Hindlimb muscle (tissue), 1 donor: ENCODE measurements at places on chromosomes 7 and 10. TPM values are rescaled to one million over a fixed set of nuclear protein-coding genes. Genes with fewer than 3 reads are reported as not detected.
A peak's percentile ranks its signal among the peaks of the same experiment; 100 is the strongest.

DNA sequence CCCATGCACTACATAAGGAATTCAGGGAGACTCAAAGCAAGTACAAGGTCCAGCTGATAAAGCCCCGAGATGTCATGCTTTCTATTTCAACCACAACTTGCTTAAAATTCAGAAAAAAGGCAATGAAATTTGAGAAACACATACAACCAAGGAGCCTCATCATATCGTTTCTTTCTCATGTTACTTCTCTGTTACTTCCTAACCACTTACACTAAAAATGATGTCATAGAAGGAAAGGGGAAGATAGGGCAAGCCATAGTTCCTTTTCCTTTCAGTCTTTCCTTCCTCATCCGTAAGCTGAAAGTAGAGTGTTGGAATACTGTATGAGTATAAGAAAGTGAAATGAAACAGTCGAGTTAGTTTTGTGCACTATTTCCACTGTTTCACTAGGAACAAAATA, 27.9 kb upstream of the CDK14 start:
- DNase-seq = no peak

DNA sequence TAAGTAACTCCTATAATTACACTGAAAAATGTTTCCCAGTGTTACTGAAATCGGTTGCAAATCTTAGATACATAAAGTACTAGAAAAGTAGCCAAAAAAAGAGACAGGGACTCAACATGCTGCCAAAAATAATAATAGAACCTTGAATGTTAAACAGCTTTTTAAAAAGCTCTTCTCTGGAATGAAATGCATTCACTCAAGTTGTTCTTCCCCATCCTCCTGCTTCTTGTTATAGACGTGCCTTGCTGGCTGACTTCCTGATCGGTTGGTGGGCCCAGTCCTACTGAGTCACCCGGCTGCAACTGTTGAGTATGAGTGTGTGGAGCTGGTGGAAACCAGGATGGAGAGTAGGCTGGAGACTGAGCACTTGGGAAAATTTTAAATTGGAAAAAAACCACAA, 30.6 kb upstream of the RAPGEF5 start:
- peak; percentile 15 for DNase-seq

GRCh38 chr10:86888585-86889381, 68.6 kb downstream of the MMRN2 start:
- no peak for DNase-seq

GRCh38 chr7:19405541-19405940, 260.3 kb upstream of the FERD3L start:
- DNase-seq = no peak

- no peak for DNase-seq
Observed at GRCh38 chr10:44297963-44298362, 86.9 kb downstream of the CXCL12 start.

DNA sequence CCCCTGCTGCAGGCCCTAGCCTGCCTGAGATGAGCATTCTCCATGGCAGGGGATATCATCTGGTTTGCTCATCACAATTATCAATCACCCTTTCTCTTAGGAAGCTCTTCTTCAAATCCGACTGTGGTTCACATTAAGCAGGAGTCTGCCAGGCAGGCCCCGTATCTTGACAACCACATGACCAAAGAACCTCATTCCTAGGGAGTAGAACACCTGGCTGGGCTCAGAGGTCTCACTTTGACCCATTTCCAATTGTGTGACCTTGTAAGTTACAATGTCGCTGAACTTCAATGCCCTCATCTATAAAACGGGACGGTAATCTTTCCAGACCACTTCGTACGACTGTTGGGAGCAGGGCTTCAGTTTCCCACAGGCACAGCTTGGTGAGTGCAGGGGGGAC, 156.4 kb upstream of the PCBD1 start:
- no peak for DNase-seq

- no peak for DNase-seq
Observed at GRCh38 chr7:111495173-111495810, 67.0 kb downstream of the IMMP2L start.

- DNase-seq = no peak
Observed at GRCh38 chr10:125021686-125022344, 79.9 kb downstream of the ZRANB1 start.

GRCh38 chr7:80386686-80387085, 125.2 kb downstream of the GNAT3 start:
- DNase-seq = no peak

GRCh38 chr7:25234336-25234735, 6.0 kb upstream of the NPVF start:
- DNase-seq = no peak

DNA sequence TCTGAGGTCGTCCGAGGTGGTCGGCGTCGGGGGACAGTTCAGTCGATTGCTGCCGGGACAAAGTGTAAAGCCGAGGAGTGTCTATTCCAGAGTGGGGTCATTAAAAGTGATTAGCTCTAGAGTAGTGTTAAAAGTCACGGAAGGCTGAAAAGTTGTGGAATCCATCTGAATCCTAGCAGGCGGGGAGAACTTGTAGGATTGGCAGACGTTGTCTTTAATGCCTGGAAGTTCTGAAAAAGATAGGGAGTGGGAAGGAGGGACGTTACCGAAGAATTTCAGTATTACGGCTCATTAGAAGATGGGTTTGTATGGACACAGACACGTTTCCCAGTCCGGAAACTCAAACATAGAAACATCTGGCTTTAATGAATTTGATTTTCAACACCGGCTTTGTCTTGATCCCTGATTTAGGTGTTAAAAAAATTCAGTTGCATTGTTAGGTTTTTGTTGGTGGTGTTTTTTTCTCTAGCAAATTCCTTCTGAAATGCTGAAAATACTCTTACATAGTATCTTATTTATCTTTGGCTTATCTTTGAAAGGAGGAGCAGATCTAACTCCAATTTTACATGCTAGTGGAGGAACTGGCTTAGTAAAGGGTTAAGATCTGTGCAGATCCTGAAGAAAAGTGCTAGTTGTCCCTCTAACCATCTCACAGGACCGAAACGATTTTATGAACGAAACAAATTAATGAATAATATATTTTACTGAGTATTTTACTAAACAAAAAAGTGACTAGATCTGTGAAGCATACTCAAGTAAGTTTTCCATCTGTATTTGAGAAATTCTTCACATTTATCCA, 900 bp downstream of the MKLN1 start:
- DNase-seq = no peak

- no peak for DNase-seq
Observed at GRCh38 chr10:62581351-62581750, 207.2 kb downstream of the ZNF365 start.

PCGF6 gene
- polyA plus RNA-seq = 7.8 TPM

CPED1 gene
- polyA plus RNA-seq = 8.2 TPM

SLC26A3 gene
- not detected for polyA plus RNA-seq

DKK1 gene
- polyA plus RNA-seq = 0.44 TPM

RINT1 gene
- polyA plus RNA-seq = 21.5 TPM
